ENCODE measurements at places on chromosomes 1 and 21.

GRCh38 chr21:37863842-37864241, 52.4 kb downstream of the KCNJ6 start:
- DNase-seq, result no peak

- no peak for DNase-seq
These were observed 2.8 kb downstream of the VPS72 start for GRCh38 chr1:151187205-151187604.

DNA sequence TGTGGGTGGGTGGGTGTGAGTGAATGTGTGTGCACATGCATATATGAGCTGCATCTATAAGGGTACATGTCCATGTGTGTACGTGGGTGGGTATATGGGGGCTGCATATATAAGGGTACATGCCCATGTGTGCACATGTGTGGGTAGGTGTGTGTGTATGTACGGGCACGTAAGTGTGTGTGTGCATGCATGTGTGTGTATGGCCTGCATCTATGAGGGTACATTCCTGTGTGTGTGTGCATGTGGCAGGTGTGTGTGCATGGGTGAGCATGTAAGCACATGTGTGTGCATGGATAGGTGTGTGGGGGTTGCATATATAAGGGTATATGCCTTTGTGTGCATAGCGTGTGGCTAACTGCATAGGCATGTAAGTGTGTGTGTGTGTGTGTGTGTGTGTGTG, 181.0 kb upstream of the ARHGEF16 start:
- no peak for DNase-seq

DNA sequence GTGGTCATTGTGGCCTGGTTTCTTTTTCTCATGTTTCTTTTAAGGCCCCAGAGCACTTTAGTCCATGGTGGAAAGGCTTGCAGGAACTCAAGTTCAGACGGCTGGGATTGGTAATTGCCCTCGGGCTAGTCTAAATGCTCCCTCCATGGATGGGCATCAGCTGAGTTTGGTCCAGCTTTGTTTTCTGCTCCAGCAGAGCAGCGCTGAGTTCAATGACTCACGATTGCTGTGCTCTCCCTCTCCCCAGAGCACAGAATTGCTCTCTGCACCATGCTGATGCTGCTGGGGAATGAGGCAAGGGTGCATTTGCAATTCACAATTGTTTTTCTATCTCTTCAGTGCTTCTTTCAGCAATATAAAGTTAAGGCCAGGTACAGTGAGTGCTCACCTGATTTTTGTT, 1.8 kb upstream of the OR2T6 start:
- no peak for DNase-seq

DNA sequence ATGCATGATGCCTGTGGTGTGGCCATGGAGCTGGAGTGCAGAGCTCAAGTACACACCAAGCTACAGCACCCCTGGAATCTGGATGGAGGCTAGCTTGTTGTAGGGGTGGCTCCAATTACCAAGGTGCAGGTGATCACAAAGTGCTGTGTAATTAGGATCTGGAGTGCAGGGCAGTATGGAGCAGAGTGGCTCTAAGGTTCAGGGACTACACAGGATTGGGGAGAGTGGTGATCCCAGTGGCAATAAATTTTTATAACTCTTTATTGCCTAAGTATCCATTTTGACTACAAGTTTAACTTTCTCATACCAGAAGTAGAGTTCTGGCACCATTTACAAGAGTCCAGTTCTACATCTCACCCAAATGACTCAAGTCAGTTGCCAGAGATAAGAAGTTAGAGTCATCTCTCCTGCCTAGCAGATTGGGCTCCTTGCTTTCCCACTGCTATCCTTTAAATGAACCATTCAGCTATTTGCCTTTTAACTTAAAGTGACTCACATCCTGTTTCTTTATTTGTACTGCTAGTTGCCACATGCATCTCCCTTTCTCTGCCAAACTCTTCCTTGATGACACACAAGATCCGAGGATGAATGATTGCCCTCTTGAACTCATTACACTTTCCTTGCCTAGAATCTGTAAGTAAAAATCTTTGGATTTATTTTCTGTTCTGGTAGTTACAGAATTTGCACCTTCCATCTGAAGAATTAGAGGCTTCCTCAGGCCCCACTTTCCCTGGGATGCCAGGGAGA, 427.2 kb downstream of the KCNT2 start:
- peak; percentile 70 for DNase-seq

DNA sequence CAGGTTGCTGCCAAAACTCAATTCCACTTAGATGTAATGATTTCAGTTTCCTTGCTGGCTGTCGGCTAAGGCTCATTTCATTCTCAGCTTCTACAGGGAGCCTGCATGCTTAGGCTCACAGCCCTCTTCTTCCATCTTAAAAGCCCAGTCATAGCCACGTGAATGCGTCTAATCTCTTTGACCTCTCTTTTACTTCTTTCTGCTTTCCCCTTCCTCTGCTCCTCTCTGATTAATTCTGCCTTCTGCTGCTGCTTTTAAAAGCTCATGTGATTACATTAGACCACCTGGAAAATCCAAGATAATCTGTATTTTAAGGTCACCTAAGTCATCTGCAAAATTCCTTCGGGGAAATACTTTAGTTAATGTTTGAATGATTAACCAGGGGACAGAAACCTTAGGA, 812.8 kb upstream of the BRINP3 start:
- no peak for DNase-seq

DNA sequence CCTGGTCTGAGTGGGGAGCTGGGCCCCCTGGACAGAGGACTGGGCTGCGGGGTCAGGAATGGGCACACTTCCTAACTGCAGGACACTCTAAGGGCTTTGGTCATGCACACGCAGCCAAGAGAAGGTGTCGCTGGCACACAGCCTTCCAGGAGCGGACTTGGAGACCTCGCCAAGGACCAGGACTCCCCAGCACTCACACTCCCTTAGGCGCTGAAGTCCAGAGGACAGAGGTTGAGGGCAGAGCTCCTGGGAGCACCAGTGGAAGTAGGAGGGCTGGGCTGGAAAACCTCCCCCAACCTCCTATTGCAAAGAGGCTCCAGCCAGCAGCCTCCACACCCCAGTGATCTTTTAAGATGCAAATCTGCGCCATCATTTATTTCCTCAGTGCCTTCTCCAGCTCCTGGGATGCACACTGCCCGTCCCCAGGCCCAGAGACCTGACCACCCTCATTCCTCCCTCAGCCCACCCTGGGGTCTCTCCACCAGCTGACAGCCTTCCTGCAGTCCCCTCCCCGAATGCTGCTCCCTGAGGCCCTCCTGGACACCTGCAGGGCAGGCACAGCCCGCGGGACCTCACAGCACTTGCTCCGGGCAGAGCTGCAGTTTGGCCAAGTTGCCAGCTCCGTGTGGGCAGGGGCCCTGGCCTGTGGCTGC, 3.0 kb downstream of the TSPEAR start:
- no peak for DNase-seq

DNA sequence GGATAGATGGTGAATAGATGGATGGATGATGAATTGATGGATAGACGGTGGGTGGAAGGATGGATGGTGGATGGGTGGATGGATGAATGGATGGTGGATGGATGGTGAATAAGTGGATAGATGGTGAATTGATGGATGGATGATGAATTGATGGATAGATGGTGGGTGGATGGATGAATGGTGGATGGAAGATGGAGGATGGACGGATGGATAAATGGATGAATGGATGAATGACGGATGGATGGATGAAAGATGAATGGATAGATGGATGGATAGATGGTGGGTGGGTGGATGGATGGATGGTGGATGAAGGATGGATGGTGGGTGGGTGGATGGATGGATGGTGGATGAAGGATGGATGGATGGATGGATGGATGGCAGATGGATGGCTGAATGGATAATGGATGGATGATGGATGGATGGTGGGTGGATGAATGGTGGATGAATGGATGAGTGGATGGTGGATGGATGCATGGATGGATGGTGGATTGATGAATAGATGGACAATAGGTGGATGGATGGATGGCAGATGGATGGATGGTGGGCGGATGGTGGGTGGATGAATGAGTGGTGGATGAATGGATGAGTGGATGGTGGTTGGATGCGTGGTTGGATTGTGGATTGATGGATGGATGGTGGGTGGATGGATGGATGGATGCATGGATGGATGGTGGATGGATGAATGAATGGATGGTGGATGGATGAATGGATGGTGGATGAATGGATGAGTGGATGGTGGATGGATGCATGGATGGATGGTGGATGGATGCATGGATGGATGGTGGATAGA, 5.3 kb downstream of the CHD5 start:
- no peak for DNase-seq

DNA sequence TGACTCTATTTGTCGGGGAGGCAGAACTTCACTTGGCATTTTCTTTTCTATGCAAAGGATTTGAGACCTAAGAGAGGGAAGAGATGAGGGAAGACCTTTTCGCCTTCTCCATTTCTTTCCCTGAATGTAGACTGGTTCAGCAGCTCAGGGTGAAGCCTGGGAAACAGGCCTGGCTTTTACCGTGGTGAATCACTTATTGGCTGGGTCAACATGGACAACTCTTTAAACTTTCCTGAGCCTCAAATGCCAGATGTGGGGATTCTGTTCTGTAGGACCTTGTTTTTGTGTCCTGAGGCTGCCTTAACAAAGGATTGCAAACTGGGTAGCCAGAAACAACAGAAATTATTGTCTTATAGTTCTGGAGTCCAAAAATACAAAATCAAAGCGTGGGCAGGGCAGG, 455.8 kb upstream of the VAMP3 start:
- DNase-seq, result no peak

GRCh38 chr1:155179112-155180031, 5.7 kb downstream of the TRIM46 start:
- no peak for DNase-seq

- no peak for DNase-seq
These were observed 598.8 kb downstream of the PLPP3 start for GRCh38 chr1:55980582-55980981.

DNA sequence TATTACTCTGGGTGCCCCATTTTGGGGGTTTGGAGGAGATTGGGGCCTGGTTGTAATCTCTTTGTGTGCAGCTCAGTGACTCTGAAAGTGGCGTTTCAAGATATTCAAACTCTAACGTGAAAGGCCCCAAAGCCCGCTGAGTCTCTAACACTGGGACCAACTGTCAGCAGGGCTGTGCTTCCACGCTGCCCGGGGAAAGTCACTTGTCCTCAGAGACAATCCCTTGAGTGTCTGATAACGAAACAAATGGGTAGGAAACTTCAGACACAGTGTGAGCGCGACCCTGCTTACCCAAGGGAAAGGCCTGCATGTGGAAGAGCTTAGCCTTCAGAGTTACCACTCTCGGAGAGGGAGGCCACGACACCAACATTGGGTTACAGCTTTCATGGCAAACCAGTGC, 837 bp downstream of the UBASH3A start:
- no peak for DNase-seq

GRCh38 chr1:167864392-167865032, 49.4 kb downstream of the ADCY10 start:
- DNase-seq, result no peak

GRCh38 chr1:80646053-80646452, 1154.7 kb upstream of the ADGRL2 start:
- DNase-seq, result no peak

GRCh38 chr1:202038688-202039346, 28.4 kb downstream of the ELF3 start:
- no peak for DNase-seq

- no peak for DNase-seq
These were observed 86.2 kb downstream of the CD247 start for GRCh38 chr1:167431909-167432650.

DNA sequence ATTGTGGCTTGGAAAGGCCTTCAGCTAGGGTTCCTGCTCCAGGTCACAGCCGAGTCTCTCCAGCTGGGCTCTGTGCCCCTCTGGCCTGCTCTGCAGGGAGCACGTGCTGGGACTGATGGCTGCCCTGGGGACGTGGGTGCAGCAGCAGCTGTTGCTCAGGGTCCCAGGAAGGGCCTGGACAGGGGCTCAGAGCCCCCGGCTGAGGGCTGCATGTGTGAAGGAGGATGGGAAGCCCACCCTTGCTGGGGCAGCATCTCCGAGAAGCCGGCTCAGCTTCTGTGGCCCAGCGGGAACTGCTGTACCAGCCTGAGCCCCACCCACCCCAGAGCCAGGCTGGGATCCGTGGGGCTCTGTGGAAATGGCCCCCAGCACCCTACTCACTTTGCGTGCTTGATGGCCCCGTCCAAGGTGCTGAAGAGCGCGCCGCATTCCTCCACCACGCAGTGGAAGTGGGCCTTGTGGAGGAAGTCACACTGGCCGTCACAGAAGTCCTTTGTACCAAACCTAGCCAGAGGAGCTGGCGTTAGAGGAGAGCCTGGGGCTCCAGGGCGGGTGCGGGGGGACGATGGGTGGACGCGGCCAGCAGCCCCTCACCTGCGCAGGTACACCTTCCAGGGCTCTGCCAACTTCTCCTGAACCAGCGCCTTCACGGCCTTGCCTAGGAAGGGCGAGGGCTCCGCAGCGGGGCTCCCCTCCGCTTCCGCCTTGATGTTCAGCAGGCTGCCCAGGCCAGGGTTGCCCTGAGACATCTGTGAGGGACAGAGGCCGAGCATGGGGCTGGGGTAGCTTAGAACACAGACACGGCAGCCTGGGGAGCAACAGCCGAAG, 147.5 kb downstream of the CASZ1 start:
- no peak for DNase-seq

- DNase-seq, result peak; percentile 57
These were observed 10.7 kb upstream of the PLXNA2 start for GRCh38 chr1:208254862-208255261.

DNA sequence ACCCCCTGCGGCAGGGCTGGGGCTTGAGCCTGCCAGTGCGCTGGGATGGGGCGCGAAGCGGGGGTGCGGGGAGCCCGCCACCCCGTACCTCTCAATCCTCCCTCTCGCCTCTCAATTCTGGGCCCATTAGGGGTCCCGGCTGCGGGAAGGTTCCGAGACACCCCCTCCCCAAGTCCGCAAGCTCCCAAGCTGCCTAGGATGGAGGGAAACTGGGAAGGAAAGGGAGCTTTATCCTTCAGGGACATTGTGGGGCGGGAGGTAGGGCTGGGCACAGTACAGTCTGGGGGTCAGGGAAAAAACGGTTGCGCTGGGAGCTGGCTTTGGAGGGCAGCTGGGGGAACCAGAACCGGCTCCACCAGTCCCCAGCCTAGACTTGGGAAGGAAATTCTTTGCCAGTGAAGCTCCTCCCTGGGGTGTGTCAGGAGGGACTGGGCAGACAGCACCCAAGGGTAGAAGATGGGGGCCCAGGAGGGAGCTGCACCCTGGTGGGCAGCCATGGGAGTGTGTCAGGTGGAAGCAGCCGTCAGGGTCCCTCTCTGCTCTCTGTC, 904 bp downstream of the GJB3 start:
- no peak for DNase-seq
